RCC 7860 (cell line): ENCODE measurements at places on chromosomes 3 and 15.

- no peak for DNase-seq
Measured at GRCh38 chr15:76366714-76367113, 30.1 kb downstream of the ISL2 start.

GRCh38 chr3:114436182-114436581, 142.4 kb downstream of the TIGIT start:
- no peak for DNase-seq

- DNase-seq, result no peak
Measured at GRCh38 chr3:72990701-72991395, 5.8 kb upstream of the PPP4R2 start.

- peak; percentile 29 for DNase-seq
Measured at GRCh38 chr3:78506581-78507195, 1261.1 kb downstream of the ROBO1 start.

DNA sequence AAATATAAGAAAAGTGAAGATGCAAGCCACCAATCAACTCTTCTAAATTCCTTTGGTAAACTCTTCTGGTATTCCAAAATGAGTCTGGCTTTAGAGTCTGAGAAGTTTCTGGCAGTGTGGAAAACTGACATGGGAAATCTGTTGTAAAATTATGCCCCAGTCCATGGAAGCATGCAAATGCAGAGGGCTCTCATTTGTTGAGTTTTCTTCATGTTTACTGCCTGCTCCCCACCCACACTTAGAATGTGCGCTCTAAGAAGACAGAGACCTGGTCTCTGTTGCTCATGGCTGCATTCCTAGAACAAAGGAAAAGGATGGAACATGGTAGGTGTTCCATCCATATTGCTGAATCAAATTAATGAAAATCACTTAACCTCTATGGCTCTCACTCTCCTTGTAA, 411.8 kb upstream of the PDZRN3 start:
- no peak for DNase-seq

DNA sequence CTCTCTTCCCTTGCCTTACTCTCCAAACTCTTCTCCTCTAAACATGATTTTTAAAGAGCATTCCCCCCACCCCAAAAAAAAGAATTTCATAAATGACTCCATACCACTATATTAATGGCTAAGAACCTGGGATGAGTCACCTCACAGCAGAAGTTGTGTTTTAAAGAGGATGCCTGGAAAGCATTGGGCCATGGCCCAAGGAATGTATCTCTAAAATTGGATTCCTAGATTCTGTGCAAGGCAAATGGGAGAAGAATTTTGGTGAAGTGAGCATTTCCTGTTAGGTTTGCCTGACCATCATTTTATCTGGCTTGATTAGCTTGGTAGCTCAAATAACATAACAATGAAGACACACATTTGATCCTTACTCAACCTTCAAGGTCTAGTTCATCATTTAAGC, 251.4 kb downstream of the NR1D2 start:
- peak; percentile 36 for DNase-seq

DNA sequence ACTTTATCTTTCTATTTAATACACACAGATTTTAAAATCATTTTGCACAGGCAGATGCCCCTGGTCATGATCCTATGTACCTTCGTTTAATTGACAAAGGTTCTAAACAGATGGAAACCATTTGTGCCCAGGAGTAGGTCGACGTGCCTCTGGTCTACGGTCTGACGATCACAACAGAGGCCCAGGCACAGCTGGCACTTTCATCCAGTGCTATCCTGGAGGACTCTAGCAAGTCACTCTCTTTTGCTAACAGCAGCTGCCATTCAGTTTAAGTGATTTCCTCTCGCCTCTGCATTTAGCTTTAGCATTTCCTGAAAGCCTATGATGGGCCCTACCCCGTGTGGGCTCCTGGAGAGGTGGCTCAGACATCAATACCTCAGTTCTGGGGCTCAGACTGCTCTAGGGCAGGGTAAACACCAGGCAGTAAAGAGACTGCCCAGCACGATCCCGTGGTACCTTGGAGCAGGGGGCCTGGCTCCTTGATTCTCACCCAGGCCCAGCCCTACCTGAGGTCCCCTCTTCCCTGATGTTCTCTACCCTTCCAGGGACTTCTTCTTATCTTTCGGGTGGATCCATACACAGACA, 83.2 kb upstream of the SNRPA1 start:
- DNase-seq, result no peak

DNA sequence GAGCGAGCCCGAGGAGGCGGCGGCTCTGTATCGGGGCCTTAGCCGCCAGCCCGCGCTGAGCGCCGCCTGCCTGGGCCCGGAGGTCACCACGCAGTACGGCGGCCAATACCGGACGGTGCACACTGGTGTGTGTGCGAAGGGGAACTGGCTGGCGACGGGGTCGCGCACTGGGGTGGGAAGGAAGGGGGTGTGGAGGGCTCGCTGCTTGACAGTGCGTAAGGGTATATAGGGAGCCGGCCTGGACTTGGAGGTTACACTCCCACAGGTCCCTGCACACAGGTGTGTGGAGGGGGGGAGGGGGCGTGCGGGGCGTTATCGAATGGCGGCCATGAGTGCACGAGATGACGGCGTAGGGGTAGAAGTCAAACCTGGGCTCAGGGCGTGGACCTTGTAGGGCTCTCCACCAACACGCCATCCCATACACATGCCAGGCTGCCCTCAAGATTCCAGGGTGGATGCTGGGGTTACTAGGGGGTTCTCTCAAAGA, 389 bp downstream of the APEH start:
- no peak for DNase-seq

DNA sequence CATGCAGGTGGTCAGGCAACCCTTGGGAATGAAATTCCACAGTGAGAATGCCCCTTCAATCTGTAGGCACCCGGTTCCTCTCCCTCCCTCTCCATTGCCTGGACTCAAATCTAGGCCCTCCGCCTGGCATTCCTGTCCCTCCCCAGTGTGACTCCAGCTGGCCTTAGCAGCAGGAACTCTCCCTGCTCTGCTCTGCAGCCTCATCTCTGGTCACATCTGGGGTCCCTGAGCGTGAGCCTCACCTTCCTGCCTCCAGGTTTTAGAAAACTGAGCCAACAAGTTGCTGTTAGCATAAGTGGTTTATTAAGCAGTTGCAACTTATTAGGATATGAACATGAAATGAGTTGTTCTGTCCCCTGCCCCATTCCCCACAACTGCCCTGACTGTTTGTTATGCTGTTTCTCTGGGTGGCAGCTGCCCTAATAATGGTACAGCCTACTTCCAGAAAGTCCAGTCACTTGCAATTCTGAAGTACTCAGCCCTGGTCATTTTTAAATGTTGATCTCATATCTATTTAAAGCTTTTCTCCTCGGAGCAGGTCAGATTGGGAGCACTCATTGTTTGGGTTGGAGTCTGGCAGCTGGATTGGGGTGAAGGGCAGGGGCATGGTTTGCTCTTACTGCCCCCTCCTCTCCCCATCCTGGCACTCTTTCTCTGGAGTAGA, 63.0 kb upstream of the ANKRD34C start:
- DNase-seq, result no peak

DNA sequence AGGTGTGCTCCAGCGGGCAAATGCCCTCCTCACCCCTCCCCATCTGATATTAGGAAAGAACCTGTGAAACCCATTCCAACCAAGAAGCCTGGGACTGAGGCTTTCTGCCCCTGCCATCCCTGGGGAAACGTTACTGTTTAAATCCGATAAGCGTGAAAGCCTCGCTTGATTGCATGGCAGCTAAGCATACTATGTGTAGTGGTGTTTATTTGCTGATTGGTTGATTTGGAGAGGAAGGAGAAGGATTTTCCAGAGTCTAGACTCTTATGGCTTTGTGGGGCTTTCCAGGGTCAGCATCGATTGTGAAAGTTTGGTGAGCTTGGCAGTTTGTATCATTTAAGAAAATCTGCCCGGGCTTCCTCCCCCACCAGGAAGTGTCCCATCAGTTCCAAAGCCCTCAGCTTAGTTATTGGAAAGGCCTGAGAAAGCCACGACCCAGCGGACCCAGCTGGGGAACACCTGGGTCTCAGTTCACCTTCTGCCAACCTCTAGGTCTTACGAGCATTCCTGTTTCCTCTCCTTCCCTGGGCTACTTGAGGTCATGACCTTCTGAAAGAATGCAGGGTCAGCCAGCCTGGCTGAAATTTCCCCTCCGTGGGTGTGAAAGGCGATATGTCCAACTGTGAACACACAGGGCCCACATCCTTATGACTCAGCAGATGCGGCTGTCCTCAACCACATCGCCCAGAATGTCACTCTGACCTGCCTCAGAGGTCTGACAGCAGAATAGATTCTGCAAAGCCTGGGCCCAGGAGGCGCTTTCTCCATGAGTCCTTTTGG, 62.8 kb upstream of the HERC1 start:
- DNase-seq, result peak; percentile 83

DNA sequence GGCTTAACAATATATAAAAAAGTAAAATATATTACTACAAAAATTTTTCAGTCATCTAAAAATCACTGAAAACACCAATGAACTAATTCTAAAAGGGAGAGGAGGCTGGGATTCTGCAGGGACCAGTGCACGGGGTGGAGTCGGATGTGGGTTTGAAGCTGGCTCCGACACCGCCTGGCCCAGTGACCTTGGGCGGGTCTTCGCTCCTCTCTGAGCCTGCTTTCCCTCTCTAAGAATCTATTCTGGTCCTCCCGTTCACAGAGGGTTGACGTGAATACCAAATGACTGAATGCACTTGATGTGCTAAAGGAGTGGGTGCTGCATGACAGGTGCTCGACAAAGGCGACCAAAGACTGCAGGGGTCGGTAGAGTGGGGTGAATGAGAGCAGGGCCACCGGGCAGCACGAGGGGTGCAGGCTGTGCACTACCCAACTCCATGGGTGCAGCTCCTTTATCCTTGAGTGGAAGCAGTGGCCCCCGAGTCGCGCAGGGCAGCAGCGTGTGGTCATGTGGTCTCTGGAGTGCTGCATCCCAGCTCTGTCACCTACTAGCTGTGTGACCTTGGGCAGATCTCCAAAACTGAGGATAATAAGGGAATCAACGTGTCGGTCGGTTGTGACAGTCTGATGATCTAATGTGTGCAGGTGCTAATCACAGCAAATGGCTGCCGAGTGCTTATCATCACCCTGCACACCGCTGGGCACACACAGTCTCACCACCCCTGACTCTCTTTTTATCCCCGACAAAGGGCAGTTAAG, 8.6 kb upstream of the IQSEC1 start:
- no peak for DNase-seq

DNA sequence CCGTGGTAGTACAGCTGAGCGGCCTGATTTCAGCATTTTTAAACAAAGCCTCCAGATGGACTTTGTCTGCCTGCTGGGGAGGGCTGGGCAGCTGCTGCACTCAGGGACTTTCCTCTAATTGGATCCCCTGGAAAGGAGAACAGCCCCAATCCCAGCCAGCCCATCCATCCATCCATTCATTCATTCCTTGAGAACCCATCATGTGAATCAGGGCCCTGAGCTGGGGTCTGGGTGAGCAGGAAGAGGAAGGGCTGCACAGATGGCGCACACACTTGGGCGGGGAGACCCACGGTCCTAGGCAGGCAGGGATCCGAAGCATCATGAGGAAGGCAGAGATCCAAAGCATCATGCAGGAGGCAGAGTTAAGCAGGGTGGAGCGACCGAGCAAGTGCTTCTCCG, 45.7 kb downstream of the TPRA1 start:
- DNase-seq, result no peak

GRCh38 chr3:103894162-103894822, 1459.5 kb downstream of the ZPLD1 start:
- DNase-seq, result no peak

GRCh38 chr15:80090879-80091503, 31.5 kb downstream of the ZFAND6 start:
- DNase-seq, result no peak

- no peak for DNase-seq
Measured at GRCh38 chr3:193168931-193169330, 72.1 kb upstream of the PLAAT1 start.

DNA sequence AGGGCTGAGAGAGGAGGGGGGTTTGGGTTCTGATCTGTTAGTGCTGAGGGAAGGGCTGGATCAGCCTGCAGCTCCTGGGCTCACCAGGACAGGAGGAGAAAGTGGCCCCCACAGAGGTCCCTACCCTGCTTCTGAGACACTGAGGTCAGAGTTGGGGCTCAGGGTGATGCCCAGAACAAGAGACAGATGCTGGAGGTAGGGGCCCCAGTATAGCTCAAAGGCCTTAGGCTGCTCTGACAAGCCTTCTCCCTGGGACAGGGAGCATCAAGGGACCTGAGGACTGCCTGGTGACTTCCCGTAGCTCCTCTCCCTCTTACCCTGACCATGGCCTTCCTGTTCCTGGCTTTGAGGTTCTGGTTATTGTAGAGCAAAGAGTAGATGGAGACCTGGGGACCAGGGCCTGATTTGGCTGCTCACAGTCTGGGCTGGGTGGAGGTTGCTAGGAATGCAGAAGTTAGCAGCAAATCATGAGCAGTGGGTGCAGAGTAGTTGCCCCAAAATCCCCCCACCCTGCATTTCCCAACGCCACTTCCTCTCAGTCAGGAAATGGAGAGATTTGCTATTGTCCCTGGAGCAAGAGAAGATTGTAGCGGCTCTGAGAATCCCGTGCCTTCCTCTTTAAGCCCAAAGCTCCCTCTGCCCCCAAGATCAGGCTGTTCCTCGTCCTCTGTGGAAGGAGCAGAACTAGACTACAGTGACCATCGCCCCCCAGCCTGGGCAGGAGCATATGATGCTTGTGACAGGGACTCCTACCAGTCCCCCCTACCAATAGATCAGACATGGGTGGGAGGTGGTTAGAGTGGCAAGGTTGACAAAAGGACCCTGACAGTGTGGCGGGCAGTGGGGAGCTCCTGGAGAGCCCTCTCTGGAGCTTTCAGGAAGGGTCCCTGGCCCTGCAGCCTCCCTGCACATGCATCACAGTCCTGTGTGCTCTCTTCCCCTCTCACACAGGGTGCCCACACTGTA, 47.4 kb upstream of the SEC22A start:
- DNase-seq, result no peak

DNA sequence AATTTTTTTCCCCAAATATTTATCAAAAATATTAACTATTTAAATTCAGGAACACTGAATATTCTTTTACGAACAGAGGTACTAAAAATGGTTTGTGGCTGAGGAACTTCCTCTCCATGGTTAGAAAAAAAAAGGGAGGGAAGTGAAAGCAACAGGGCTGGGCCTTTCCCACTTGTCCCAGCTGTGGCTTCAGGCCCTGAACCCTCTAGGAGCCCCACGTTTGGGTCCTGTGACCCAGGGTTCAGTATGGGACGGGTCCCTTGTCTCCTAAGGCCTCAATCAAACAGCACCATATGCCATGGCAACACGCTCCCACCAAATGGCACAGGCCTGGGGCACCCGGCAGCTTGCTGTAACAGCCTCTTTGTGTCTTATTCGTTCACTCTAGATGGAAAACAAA, 32.4 kb downstream of the POC1A start:
- DNase-seq, result no peak

GRCh38 chr15:51751697-51752683, 593 bp downstream of the TMOD2 start:
- DNase-seq, result no peak

- DNase-seq, result peak; percentile 56
Measured at GRCh38 chr3:150412561-150413231, 4.6 kb downstream of the TSC22D2 start.

- DNase-seq, result no peak
Measured at GRCh38 chr3:149424918-149425317, 47.5 kb upstream of the TM4SF1 start.
